ENCODE measurements at places on chromosomes 1 and 21. TPM values are rescaled to one million over a fixed set of nuclear protein-coding genes. Genes with fewer than 3 reads are reported as not detected.
A peak's percentile ranks its signal among the peaks of the same experiment; 100 is the strongest.

Gene C1orf87
- total RNA-seq: 0.94 TPM

Gene CGN
- total RNA-seq: 1.7 TPM

- DNase-seq: no peak
- H3K4me3 ChIP-seq: no peak overlapping the region
- H3K36me3 ChIP-seq: no peaks in the 10 kb centered on the region
These were observed 49.3 kb upstream of the TARBP1 start for GRCh38 chr1:234528074-234528865.

GRCh38 chr21:21183092-21183491, 184.9 kb downstream of the NCAM2 start:
- H3K36me3 ChIP-seq: peaks cover 4% of the 10 kb centered on the region
- H3K4me1 ChIP-seq: peaks cover 25% of the 10 kb centered on the region
- peak overlapping the region; percentile 52 for H3K27ac ChIP-seq
- no peak overlapping the region for H3K4me3 ChIP-seq

Gene CCDC181
- total RNA-seq: 0.63 TPM

DNA sequence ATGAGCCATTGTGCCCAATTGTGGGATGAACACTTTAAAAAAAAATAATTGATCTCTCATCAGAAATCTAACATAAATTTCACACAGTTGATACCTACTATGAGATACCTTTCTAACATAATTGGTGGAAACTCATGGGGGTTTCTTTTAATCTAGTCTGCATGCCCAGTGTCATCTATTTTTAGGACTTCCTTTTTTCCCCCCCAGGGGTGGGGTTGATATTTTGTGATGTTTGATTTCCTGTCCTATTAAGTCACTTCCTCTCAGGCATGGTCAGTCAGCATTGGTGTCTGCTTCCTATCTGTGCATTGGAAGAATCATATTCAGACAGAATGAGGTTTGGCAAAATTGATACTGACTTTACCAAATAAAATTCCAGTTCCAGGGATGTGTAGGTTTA, 21.5 kb downstream of the NFYC start:
- peaks cover 14% of the 10 kb centered on the region for H3K36me3 ChIP-seq
- no peak overlapping the region for H3K4me3 ChIP-seq
- no peak overlapping the region for H3K27ac ChIP-seq
- DNase-seq: no peak
- no peaks in the 10 kb centered on the region for H3K27me3 ChIP-seq
- H3K4me1 ChIP-seq: peaks cover 43% of the 10 kb centered on the region

- peaks cover 74% of the 10 kb centered on the region for H3K36me3 ChIP-seq
- no peak overlapping the region for H3K27ac ChIP-seq
- peaks cover 4% of the 10 kb centered on the region for H3K4me1 ChIP-seq
- no peak for DNase-seq
- H3K27me3 ChIP-seq: no peaks in the 10 kb centered on the region
- no peak overlapping the region for H3K4me3 ChIP-seq
These were observed 34.0 kb downstream of the PCSK9 start for GRCh38 chr1:55073187-55073916.

DNA sequence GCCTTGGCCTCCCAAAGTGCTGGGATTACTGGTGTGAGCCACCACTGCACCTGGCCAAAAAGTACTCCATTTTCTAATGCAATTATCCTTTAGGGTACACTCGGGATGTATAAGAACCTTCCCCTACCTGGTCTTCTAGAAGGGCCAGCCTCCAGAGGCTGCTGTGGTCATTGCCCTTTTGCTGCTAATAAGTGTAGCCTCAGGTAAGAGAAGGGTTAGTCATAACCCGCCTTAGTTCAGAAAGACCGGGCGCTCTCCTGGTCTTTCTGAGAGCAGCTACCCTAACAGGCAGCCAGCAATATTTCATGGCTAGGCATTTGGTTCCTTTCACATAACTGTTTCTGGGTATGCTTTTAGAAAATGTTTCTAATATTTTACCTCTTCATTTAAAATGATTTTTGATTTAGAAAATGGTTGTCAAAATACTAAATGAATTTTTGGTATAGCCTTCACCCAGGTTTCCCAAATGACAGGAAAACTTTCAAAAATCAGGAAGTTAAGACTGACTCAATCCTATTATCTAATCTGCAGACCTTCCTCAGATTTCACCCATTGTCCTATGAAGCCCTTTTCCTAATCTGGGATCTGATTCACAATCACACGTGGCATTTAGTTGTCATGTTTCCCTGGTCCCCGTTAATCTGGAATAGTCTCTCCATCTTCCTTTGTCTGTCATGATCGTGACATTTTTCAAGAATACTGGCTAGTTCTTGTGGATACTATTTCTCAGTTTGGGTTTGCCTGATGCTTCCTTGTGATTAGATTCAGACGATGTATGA, 479.0 kb downstream of the SIPA1L2 start:
- H3K27ac ChIP-seq: no peak overlapping the region
- H3K27me3 ChIP-seq: no peaks in the 10 kb centered on the region
